IPS DF 6.9 (cell line): ENCODE measurements at places on chromosomes 7 and 10.

GRCh38 chr10:126256864-126257263 lies 131.4 kb downstream of the ADAM12 start:
- no peak for DNase-seq

DNA sequence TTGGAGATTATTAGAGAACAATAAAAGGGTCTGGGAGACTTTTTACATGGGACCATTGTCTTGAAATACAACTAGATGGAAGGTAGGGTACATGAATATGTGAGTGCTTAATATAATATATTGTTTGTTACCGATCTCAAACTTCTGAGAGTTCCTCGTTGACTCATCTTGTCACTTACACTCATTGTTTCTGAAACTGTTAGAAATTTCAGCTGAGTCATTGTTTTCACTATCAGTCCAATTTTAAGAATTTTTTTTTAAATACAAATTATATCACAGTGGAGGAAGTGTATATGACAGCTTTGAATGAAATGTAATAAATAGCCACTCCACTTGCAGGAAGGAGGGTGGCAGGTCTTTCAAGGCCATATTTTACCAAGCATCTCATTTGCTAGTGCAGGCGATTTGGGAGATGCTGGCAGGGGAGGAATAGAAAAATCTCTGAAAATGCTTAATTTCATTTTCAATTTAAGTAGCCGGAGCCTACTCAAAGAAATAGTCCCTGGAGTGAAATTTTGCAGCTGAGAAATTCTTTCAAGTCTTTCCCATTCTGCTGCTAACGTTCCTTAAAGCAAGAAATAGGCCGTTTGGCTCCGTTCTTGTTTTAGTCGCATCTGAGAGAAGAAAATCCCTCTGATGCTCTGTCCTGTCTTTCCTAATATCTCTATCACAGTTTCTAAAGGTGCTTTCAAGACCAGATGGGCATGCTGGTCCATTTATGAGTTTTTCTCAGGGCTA lies 1404.2 kb upstream of the CELF2 start:
- DNase-seq, result no peak

- no peak for DNase-seq
Observed at GRCh38 chr10:62384447-62385081, 10.4 kb downstream of the ZNF365 start.

- no peak for DNase-seq
Observed at GRCh38 chr7:39811161-39811614, 138.9 kb upstream of the CDK13 start.

- DNase-seq, result no peak
Observed at GRCh38 chr7:123494193-123494796, 40.1 kb downstream of the IQUB start.

- DNase-seq, result peak; percentile 57
Observed at GRCh38 chr7:130721486-130722277, 12.3 kb downstream of the KLF14 start.

- DNase-seq, result no peak
Observed at GRCh38 chr7:96014617-96015016, 242.3 kb downstream of the DYNC1I1 start.

DNA sequence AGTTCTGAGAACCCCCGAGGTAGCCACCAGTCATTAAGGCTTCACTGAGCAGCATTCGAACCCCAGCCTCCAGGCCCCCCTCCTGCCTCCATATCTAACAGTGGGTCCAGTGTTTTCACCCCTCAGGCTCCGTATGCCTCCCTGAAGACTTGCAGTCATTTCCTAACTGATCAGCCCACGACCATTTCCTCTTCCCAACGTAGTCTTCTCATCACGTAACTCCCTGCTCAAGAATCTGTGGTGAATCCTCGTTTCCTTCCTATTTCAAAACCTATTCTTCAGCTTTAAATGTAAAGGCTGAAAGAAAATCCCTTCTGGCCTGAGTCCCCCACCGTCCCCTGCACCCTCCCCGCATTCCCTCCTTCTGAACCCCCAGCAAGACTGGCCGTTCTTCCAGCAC lies 21.1 kb downstream of the FRMD4A start:
- no peak for DNase-seq

GRCh38 chr7:159238541-159238940 lies 93.9 kb upstream of the VIPR2 start:
- DNase-seq, result no peak

GRCh38 chr7:47069385-47070076 lies 512.4 kb downstream of the TNS3 start:
- no peak for DNase-seq

GRCh38 chr7:33901199-33901598 lies 4.1 kb upstream of the BMPER start:
- DNase-seq, result no peak

DNA sequence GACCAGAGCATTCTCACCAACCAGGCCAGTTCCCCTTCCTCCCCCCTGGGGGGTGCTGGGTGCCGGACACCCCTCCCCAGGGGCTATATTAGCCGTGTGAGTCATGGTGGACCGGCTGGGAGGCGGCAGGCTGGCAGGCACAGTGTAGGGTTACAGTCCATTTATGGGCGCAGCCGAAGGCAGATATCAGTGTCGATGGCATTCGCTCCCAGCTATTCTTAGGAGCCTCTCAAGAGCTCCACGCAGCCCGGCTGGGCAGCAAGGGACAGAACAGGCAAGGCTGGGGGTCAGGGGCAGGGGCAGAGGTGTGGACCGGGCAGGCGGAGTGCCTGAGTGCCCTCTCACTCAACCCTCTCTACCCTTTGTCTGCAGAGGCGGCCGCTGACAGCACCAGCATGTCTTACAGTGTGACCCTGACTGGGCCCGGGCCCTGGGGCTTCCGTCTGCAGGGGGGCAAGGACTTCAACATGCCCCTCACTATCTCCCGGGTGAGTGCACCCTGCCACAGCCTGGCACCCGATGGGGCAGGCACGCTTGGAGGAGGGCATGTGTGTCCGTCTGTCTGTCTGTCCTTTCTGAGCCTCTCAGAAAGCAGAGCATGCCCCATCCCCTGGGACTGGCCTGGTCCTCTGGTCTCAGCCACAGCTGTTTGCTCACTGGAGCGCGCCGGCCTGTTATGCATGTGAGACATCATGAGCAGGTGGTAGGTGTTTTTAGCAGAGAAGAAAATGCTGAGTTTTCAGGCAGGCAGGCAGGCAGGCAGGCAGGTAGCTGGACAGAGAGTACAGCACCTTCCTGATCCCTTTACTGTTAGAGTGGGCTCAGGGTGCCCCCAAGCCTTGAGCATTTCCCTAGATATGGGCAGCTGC lies at the start of gene LDB3:
Gene LDB3 (plus strand): TSS at position 215 of the 869 bp plus-strand sequence. CDS start 181 bp downstream, at position 396.
- no peak for DNase-seq

GRCh38 chr7:155252892-155253501 lies 44.7 kb upstream of the INSIG1 start:
- no peak for DNase-seq

DNA sequence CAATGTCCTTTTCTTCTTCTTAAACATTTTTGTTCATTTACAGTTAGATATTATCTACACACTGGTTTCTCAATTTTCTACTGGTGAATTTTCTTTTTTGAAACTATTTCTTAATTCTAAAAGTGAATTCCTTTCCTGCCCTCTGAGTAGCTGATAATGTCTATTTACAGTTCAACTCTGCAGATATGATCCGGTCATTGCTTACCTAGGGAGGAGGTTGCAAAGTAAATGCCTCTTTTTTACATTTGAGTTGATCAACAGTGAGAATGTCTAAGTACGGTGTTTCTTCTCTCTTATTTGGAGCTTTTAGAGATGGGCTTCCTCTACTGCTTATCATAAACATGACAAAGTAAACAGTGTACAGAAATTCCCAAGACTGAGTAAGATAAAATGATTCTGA lies 20.6 kb upstream of the ORC5 start:
- no peak for DNase-seq

DNA sequence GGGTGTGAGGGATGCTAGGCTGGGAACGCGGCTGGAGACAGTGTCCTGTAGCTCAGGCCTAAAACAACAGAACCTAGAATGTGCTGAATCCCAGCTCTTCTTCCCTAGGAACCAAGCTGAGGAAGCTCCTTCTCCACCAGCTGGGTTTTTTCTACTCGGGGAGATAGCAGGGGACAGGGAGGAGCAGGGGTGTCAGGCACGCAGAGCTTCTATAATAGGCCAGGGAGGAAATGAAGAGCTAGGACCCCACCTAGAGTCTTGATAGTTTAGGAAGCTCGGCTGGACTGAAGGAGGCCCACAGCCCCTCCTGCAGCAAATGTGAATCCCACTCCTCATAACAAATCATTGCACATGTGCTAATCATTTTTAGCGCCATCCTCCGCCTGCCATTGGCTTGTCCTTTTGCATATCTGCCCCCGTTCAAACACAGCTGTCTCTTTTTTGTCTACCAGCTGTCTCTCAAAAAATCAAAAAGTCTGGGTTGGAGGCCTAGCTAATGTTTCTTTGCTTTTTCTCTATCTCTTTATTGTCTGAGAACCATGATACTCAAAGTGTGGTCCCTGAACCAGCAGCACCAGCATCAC lies 24.1 kb upstream of the FAM180A start:
- DNase-seq, result no peak

DNA sequence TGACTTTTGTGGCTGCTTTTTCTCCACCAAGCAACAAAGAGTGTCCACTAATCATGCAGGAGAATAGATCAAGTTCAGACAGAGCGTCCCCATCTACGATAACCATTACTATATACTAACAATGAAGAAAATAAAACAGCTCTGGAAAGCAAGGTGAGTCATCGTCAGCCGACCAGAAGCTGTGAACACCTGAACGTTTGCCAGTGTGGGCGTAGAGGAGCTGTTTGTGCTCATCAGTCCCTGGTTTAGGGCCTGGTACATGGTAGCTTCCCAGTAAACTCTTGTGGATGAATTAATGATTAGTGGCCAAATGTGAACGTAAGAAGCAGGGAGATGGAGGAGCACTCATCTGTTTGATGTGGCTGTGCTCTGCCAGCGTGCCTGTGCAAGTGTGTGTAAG lies 180.7 kb downstream of the EVX1 start:
- DNase-seq, result no peak

DNA sequence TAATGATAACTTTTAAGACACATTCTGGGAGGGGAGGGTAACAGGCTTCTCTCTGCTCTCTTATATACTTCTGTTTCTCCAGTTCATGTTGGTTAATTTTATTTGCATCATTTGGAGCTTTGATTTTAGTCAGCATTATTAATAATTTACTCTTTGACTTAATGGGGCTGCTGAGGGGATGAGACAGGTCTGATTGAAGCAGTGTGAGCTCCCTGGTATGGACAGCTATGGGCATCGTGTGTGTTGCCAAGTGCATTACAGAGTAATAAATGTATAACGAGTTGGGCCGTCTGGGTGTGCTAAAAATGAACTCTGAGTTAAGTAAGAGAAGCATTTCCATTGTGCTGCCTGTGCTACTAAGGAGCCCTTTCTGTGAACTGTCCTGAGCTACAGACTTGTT lies 31.7 kb upstream of the IKZF1 start:
- DNase-seq, result no peak

- DNase-seq, result no peak
Observed at GRCh38 chr10:78924319-78925003, 144.3 kb upstream of the ZMIZ1 start.

GRCh38 chr7:159136846-159137245 lies 7.8 kb downstream of the VIPR2 start:
- no peak for DNase-seq

DNA sequence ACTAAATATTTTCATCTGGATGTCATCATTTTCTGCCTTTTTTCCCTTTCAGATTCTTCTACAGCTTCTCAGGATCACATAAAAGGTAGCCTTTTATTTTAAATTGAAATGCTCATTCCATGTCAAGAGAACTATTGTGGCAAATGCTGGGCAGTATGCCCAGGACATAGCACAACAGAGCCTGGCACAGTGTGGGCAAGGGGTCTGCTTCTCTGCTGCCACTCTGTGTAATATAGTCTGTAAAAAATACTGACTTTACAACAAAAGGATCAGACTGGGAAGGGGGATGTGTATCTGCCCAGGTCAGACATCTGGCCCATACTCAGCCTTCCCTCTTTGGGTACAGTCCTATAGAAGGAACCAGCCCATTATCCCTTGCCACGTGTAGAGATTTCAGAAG lies 62.7 kb downstream of the CUZD1 start:
- DNase-seq, result no peak

- no peak for DNase-seq
Observed at GRCh38 chr7:99729486-99730237, 5.3 kb downstream of the CYP3A7 start.

DNA sequence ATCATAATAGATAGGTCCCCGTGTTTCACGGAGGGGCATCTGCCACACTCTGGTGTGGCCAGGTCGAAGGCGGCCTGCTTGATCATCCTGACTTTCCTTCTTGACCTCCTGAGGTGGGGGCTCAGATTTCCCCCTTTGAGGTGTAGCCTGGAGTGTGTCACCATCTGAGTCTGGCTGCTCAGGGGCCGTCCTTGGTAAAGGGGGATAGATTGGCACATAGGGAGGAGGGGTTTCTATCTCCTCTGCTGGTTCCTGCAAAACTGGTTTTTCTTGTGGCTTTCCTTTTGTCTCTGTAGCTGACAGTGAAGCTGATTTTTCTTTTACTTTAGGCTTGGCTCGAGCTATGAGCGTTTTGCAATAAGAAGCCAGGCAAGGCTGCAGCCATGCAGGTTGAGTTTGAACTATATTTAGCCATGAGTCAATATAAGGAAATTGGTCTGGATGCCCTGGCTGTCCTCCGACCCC lies 7.1 kb upstream of the ZNF117 start:
- no peak for DNase-seq

DNA sequence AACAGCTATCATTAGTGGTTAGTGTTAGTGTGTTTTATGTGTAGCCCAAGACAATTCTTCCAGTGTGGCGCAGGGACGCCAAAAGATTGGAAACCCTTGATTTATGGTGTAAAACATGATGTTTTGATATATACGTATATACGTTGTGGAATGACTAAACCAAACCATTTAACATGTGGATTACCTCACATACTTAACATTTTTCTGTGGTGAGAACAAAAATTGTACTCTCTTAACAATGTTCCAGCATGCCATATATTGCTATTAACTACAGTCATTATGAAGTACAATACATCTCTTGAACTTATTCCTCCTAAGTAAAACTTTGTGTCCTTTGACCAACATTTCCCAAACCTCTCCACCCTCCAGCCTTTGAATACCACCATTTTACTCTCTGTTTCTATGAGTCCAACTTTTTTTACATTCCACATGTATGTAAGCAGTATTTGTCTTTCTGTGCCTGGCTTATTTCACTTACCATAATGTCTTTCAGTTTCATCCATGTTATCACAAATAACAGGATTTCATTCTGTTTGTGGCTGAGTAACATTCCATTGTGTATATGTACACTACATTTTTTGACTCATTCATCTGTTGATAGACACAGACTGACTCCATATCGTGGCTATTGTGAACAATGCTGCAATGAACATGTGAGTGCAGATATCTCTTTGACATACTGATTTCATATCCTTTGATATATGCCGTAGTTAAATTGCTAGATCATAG lies 42.2 kb upstream of the MAGI2 start:
- no peak for DNase-seq

- no peak for DNase-seq
Observed at GRCh38 chr7:28036696-28037095, 143.9 kb downstream of the JAZF1 start.

DNA sequence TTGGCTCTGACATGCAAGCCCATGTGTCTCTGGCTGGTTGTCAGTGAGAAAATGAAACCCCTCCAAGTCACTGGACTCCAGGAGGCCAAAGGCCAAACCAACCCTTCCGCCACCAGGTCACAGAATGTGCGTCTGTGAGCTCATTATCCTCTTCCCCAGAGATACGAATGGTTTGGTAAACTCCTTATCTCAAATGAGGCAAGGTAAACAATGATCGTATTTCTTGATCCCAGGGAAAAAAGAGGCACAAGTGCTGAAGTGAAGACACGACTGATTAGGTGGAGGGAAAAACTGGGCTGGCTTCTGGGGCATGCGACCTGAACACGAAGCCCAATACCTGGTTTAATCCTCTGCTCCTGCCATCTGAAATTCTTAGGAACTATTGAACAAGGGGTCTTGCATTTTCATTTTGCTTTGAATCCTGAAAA lies 70.6 kb upstream of the ARID5B start:
- no peak for DNase-seq
